ENCODE measurements at places on chromosomes 13 and 19.

DNA sequence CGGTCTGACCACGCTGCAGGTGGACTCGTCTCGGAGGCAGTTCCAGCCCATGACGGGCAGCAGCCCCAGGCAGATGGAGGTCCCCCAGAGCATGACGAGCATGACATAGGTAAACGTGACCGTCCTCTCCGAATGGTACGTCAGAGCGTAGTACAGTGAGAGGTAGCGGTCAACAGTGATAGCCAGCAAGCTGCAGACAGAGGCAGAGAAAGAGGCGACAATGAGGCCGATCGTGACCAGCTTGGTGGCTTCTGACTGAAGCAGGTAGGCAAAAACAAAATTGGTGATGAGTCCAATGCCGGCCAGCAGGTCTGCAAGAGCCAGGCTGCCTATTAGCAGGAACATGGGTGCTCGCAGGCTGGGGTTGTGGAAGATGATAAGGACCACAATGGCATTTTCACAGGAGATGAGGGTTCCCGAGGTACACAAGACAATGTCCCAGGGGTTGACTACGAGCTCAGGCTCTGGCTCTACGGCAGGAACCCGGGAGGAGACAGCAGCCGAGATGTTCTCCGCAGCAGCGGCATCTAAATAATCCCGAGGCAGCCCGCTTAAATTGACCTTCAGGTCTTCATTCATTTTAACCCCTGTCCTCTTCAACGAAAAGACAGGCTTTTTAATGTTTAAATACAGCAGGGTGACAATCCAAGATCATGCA is 1.2 kb downstream of the GPR12 start:
- no peak for DNase-seq

DNA sequence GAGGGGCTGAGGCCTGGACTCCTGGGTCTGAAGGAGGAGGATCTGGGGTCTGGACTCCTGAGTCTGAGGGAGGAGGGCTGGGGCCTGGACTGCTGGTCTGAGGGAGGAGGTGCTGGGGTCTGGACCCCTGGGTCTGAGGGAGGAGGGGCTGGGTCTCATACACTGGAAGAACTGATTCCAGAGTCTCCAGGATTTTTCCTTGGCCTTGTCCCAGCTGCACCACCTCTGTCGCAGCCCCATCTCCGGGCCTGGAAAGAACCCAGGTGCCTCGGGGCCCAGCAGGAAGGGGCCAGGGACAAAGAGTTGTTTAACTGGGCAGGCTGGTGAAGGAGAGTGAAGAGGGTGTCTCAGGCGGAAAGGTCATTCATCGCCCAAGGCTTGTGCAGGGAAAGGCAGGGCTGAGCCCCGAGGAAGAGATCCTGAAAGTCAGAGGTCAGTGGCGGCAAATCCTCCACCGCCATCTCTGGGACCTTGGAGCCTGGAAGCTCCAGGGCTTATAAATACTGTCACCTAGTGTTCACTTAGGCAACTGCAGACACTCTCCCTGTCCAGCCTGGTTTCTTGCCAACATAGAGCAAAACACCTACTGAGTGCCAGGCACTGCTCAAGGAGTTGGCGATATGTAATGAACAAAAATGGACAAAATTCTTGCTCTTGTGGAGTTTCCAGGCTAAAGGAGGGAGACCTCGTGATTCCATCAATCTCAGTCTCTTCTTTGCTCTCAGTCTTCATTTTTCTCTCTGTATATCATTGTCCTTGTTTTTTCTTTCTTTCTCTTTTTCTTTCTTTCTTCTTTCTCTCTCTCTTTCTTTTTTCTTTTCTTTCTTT is 4.4 kb upstream of the KCNN4 start:
- peak; percentile 74 for DNase-seq

- DNase-seq = no peak
Measured at GRCh38 chr19:6527893-6528543, 2.8 kb upstream of the TNFSF9 start.

DNA sequence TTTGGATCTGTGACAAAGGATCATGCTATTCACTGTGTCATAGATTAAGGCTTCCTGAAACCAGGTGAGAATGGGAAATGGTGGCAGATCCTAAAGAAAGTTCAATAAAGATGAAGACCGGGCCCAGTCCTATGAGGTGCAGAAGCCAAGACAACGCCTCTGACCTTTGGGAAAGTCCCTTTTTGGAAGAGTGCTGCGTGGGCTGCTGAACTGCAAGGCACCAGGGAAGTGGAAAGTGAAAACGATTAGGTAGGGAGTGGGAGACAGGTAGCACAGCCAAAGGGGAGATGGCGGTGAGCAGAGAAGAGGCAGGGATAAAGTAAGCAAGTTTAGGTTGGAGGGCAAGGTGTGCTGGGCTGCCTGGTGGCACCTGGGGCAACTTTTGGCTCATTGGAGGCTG is 16.3 kb downstream of the MBNL2 start:
- no peak for DNase-seq

DNA sequence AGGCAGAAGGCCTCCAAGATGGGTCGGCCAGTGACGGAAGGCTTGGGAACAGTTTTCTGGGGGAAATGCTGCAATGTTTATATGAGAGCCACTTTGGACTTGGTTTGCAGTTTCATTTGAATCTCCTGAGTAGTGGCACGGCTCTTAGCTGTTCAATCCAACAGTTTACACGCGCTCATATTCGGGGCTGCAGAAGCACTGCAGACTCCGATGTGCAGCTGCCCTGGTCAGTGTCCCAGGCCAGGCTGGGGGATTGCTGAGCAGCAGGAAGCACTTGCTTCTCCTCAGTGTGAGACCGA is 31.7 kb downstream of the CEBPG start:
- peak; percentile 2 for DNase-seq

- DNase-seq = no peak
Measured at GRCh38 chr13:44088991-44089413, 209.3 kb downstream of the LACC1 start.

All from T-helper 1 cell (primary cell).